SK-N-SH (cell line): ENCODE measurements at places on chromosomes 1 and 21.

GRCh38 chr1:190847166-190847565 lies 369.5 kb upstream of the BRINP3 start:
- no peak for DNase-seq

GRCh38 chr1:107692580-107693345 lies 272.2 kb downstream of the VAV3 start:
- peak; percentile 50 for DNase-seq

DNA sequence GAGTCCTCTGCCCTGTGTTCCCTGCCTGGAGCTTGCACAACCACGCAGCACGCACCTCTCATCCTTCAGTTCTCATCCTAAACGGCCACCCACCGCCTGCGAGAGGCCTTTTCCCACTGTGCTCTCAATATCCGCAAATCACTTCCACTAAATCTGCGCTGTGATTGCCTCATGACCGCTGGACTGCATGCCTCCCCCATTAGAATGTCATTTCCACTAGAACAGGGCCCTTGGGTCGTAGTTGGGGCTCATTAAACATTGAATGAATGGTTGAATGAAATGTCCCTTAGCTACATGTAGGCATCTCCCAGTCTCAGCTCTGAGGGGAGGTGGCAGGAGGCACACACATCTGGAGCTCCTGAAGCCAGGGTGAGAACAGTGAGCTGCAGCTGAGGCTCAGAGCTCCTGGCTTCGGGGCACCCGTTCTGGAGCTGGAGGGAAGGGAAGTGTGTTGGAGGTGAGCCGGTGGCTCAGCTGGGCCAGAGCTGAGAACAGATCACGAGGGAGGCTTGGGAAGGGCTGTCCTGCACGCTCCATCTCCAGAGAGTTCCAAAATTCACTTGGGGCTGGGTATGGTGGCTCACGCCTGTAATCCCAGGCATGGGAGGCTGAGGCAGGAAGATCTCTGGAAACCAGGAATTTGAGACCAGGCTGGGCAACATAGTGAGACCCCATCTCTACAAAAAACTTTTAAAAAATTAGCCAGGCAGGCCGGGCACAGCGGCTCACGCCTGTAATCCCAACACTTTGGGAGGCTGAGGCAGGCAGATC lies 30.4 kb downstream of the TMEM201 start:
- DNase-seq = no peak

DNA sequence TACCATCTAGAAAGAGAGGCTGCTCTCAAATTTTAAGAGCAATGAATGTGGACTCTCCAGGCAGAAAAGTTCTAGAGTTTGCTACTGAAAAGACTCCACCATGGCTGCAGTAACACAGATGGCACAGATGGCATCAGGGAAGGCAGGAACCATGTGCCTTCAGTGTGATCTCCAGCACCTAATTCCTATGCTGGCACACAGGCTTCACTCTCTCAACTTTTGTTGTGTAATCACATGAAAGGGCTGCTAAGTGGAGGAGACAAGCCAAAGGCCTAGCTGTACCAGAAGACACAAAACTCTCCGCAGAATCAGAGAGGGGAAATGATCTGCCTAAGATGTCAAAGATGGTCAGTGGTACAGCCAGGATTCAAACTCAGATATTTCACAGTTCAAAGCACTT lies 31.1 kb downstream of the ERI3 start:
- no peak for DNase-seq

DNA sequence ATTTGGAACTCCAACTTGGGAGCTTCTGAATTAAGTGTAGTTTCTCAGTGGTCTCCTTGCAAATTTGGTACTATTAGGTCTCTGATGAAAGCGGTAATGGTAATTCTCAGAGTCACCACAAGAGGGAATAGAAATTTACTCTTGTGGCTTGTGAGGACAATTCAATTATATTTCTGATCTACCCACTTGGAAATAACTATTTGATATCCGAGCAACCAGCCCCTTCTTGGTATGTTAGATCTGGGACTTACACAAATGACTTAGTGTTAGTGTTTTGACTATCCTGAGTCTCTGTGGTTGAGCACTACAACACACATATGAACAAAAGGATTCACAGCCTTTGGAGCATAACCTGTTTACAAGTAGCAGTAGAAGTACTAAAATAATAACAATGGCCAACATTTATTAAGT lies 68.1 kb downstream of the RPS6KA1 start:
- peak; percentile 67 for DNase-seq

GRCh38 chr21:46049890-46050667 lies 47.8 kb upstream of the COL6A2 start:
- no peak for DNase-seq

GRCh38 chr1:71834601-71835441 lies 447.5 kb downstream of the NEGR1 start:
- no peak for DNase-seq

- peak; percentile 78 for DNase-seq
These were observed 122.2 kb downstream of the KCNN3 start for GRCh38 chr1:154747740-154748404.

DNA sequence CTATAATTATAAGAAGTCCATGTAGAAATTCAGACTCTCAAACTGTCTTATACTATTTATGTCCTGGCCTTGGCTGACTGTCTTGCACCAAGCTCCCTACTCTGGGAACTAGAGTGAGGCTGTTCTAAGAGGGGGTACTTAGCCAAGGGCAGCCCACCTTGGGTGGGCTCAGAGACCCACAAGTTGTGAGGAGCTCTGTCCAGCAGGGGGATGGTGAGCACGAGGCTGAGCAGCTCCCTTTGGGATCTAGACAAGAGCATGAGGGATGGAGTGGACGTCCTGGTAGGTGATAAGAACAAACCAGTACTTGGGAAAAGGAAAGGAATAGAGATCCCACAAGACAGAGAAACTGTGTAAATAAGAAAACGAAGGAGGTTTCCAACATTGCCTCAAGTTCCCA lies 127.1 kb upstream of the SLC44A3 start:
- DNase-seq = no peak

- no peak for DNase-seq
These were observed 26.6 kb downstream of the MSTO1 start for GRCh38 chr1:155636397-155637153.

DNA sequence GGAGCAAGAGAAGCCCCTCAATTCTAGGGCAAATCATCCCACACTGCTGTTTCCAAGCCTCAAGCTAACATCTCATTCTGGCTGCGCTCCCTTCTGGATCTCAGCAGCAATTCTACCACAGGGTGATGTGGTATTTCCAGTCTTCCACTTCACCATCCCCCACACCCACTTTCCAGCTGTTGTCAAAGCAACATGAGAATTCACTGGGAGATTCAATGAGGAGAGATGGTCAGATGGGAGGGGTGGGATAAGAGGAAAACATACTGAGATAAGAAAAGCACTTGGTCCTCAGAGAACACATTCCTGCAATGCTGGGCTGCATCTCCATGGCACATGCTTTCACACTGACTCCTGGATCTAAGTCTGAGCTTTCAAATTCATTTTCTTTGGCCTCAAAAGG lies 47.3 kb upstream of the LRRC52 start:
- DNase-seq = no peak

DNA sequence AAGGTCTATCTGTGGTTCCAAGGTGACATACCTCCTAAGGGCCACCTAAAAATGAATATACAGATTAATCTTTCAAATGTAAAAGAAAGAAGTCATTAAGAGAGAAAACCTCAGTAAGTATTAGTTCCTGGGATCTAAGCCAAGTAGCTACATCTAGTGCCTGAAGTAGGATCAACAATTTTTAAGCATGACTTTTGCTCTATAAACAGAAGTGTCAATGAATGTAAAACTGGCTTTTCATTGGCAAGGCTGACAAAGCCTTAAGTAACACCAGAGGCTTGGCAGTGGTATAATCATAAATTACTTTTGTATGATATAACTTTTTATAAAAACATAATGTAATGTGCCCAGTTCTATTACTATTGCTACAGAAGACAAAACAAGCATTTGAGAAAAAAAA lies 12.2 kb upstream of the ACADM start:
- DNase-seq = no peak
